NCI-H1105 (cell line): ENCODE measurements at places on chromosomes 2 and 18.

DNA sequence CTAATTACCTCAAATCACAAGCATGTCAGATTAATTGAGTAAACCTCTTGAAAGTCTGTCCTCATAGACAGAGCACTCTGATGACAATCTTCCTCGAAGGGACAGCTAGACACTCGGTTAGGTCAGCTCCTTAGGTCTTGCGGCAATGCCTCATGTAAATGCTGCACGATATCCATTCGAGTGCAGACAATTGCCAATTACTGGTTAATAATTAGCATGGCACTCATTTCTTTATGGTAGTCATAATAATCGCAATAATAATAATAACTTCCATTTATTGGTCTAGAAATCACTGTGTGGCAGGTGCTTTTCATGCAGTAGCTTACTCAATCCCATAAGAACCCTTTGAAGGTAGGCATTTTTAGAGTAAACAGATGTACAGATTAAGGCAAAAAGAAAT lies 44.7 kb upstream of the DSC1 start:
- DNase-seq: no peak

DNA sequence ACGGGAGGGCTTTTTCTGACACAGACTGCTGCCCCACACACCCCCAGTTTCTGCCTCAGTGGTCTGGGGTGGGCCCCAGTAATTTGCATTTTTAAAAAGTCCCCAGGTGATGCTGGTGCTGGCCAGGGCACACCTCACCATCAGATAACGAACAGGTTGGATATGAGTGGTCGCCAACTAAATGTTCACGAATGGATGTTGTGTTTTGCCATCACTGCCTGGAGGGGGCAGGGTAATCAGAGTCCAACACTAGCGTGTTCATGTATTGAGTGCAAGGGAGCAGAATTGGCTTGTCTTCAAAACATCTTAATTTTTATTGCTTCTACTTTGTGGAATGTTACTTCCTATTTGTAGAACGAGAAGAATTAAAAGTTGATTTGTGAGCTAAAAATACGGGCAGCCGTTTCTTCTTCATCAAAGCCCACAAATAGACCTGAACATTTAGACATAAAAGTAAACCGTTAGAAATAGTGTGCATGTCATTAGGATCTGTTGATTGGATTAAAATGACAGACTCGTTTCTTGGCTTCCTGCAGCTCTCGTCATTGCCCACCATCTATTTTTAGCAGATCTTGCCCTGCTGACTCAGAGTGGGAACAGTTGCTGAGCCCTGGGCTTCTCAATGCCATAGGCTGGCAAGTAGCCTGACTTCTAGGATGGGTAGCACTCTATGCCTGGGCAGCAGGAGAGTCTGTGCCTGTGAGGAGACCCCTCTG lies 45.2 kb downstream of the NCK2 start:
- DNase-seq: no peak

DNA sequence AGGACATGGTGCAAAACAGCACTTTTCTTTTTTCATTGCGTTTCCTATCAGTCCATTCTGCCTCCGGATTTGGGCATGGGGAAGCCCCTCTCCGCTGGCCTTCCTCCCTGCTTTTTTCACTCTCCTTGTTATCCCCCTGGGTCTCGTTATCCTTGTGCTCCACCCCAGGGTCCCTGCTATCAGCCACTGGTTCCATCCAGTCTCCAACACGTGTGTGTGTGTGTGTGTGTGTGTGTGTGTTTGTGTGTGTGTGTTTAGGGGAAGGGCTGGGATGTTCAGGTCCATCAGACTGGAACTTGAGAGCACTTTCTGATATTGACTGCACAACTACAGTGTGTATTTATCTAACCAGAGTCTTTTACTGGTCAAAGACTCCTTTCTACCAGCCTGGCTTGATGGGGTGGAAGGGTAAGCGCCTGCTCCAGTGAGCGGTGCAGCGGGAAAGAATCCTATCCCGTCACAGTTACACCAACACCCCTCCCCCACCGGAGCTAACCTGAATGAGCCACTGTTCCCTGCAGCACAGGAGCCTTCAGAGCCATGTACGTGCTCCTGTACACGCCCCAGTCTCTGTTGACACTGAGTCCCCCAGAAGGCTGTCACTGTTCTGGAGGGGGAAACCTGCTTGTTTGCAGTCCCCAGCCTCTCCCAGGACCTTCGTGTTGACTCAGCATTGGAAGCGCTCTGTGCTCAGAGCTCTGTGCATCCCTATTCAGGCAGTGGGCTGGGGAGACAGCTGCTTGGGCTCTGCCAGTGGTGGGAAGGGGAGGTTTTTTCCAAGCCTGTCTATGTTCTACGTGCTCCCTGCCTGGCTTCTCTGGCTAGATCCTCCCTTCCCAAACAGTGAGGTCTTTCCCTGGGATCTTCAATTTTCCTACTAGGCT lies 4.6 kb downstream of the INHA start:
- peak; percentile 33 for DNase-seq

DNA sequence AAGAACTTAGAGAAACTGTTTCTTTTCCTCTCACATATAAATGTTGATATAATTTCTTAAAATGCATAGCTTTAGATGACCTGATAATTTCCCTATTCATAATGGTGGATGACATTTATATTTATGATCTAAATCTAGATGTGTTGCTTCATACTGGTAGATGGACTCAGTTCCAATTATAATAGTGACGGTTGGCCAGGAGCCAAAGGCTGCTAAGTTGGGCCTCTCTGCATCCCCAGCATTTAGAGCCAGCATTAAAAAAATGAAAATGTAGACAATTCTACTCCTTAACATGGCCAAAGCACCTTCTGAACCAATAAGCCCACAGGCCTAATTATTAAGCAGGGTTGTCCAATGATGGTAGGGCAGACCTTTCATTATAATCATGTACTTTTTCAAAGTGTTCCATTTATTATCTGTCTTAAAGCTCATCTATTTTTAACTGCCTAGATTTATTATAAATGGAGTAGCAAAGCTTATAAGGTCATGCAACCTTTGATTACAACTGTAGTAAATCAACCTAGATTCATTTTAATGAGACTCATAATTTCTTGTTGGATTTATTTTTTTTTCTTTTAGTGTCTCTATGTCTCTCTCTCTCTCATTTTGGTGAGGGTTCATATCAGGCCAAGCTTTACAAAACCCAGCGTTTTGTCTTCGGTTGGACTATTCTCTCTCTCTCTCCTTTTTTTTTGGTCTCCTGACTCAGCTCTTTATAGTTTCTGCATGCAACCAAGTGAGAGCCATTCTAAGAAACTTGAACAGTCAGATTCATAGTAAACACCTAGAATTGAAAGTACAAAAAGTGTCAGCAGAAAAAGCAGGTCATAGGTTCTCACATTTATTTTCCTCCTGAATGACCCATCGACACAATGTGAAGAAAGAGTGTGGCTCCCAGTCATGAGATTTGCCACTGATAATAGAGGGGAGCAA lies 2016.1 kb upstream of the PIK3C3 start:
- peak; percentile 17 for DNase-seq

DNA sequence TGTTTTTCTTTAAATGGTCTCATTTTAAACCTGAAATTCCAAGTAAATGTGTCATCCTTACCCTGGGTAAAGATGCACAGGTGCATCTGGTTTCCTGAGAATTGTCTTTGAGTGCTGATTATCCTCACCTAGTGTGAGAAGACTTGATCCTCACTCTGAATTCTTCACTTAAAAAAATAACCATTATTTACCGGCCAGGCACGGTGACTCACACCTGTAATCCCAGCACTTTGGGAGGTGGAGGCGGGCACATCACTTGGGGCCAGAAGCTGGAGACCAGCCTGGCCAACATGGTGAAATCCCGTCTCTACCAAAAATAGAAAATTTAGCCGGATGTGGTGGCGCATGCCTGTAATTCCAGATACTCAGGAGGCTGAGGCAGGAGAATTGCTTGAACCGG lies 9.9 kb upstream of the WNT6 start:
- no peak for DNase-seq

DNA sequence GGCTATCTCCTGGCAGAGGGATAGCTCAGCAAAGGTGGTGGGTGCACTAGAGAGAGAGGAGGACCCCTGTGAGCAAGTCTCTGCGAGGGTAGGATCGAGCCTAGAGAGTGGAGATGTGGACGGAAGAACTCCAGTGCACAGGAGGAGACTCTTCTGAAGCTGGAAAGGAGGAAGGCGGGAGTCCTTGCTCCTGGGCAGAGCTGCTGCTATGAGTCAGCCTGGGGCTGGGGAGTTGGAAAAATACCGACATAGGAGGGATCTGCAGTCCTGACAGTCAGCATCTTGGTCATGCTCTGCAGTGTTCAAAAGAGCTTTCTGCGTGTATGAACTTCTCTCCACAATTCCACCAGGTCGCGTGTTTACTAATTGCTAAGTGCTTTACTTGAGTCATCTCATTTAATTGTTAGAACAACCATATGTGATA lies 233.8 kb downstream of the LDLRAD4 start:
- no peak for DNase-seq

DNA sequence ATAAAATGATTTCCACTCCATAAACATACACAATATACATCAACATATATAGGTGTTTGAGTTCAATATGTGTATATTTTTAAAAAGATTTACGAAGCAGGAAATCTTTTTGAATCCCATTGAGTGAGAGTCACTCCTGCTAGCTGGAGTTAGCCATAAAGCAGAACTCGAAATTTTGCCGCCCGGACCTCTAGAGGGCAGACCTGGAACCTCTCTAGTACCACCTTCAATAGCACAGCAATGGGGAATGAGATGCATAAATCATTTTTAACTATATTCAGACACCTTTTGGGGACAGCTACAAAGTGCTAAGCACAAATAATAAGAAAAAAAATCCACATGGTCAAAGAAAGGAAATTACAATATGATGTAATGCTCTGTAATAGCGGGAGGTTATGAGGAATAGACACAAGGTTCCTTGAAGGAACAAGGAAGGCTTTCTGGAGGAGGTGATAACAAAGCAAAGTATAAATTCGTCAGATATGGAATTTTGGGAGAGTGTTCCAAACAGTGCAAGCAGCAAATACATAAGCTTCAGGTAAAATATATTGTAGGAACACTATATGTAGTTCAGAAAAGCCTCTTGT lies 533.4 kb downstream of the ERBB4 start:
- peak; percentile 15 for DNase-seq

DNA sequence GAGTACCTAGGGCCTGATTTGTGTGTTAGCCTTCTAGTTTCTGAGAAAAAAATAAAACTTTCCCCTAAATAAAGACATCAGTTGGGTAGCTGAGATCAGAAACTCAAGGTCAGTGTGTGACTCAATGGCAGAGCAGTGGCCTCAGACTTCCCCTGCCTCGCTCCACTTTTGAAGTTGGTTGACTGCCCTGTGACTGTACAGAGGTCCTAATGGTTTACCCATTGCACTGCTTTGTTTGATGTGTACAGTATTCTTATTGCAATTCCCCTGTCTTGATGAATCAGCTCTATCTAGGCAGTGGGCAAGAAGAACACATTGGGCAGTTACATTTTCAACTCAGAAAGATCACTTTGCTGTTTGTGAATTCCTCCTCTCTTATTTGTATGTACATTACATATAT lies 315.7 kb downstream of the KCNS3 start:
- DNase-seq: no peak

DNA sequence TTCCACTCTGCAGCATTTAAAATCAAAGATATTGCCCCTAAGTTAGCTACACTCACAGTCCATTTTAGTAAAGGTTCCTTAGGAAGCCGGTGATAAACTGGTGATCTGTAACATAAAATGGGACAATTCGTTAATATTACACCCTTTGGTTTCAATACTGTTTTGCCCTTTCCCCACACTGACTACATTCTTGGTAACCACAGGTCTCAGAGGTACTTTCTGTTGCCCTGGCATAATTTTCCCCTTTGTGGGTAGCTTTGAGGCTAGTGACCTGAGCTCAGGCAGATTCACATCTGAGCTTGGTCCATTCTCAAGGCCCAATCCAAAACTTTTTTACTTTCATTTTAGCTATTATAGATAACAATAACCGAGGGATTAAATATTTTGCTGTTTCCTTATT lies 32.9 kb upstream of the CSRNP3 start:
- no peak for DNase-seq

GRCh38 chr2:236610991-236611821 lies 41.6 kb downstream of the ACKR3 start:
- DNase-seq: no peak

GRCh38 chr2:42028571-42029148 lies 19.2 kb upstream of the PKDCC start:
- no peak for DNase-seq

DNA sequence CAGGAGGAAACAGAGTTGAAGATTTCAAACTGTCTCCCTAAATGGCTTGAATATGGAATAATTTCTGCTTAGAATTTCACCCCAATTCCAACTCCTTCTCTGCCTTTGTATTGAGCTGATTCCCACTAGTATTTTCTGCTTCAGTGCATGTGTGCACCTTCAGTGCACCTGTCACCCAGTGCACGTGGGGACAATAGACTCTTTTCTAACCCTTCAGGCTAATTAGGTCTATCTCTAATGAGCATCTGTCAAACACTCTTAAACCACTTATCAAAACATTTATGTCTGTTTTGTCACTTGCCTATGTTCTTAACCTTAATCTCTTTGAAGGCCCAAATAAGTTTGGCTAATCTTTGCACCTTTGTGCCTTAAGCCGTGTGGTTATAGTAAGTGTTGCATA lies 232.0 kb upstream of the NETO1 start:
- peak; percentile 70 for DNase-seq

- DNase-seq: no peak
Measured at GRCh38 chr2:8371653-8372052, 310.2 kb upstream of the ID2 start.

DNA sequence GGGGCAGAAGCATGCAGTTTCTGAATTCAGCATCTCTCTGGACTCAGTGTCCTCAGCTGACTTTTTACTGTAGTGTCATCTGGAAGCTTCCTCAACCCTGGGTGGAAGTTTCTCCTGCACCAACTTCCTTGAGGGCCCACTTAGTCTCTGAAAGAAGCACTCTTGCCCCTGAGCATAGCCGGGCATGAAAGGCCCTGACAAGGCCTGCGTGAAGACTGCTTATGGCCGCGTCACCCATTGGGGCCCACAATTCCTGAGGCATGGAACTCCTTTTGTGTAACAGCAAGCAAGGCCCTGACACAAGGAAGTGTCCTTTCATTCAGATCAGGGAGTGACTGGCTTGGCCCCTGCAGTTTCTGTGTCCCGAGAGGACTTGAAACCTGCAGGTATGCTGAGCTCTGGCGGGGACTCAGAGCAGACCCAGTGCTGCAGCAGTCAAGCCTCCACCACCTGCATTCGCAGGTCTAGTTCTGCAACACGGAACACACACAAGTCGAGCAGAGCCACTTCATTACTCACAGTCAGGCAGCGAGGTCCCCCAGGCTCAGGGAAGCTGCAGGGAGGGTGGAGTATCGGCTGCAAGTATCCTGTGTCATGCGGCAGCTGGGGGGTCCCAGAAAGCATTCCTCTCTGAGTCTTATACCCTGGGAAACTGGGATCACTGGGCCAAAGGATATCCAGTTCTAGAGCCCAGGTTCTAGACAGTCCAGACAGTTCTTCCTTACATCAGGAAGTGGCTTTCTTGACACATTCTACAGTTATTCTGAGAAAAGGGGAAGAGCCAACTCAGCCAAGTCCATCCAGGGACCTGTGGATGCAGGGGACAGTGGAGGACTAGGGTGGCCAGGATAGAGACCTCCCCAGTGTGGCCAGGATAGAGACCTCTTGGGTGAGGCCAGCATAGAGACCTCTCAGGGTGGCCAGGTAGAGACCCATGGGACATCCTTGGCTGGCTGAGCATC lies 35.6 kb upstream of the PRLH start:
- DNase-seq: no peak
